ENCODE measurements at places on chromosomes 5 and 9.
A peak's percentile ranks its signal among the peaks of the same experiment; 100 is the strongest.

GRCh38 chr5:158135682-158136179 is 276.8 kb upstream of the CLINT1 start:
- peak; percentile 86 for DNase-seq

GRCh38 chr5:62617943-62618342 is 39.3 kb downstream of the LRRC70 start:
- no peak for DNase-seq

GRCh38 chr9:32251539-32251938 is 132.9 kb upstream of the ACO1 start:
- DNase-seq, result peak; percentile 1

- no peak for DNase-seq
Measured at GRCh38 chr5:10264604-10265003, 14.5 kb downstream of the CCT5 start.

GRCh38 chr9:123262338-123262737 is 6.0 kb downstream of the STRBP start:
- DNase-seq, result no peak

DNA sequence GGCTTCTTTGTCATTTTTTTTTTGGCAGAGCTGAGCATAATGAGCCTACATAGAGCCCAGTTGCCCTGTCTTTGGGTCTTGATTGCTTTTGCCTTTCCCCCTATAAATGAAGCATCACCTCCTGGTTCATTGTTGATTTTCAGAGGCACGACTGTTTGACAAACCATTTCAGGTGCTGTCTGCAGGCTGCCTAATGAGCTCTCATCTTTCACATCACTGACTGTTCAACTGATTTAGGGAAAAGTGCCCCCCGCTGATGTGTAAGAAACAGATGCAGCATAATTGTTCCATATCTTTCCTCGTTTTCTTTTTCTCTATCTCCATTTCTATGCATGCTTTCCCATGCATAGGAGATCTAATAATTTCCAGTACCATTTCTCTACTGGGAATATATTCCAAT is 338.6 kb downstream of the TMEM38B start:
- peak; percentile 93 for DNase-seq

GRCh38 chr5:149073213-149073612 is 10.4 kb upstream of the SH3TC2 start:
- DNase-seq, result no peak

- DNase-seq, result peak; percentile 2
Measured at GRCh38 chr5:66362046-66362445, 217.9 kb downstream of the SREK1 start.

DNA sequence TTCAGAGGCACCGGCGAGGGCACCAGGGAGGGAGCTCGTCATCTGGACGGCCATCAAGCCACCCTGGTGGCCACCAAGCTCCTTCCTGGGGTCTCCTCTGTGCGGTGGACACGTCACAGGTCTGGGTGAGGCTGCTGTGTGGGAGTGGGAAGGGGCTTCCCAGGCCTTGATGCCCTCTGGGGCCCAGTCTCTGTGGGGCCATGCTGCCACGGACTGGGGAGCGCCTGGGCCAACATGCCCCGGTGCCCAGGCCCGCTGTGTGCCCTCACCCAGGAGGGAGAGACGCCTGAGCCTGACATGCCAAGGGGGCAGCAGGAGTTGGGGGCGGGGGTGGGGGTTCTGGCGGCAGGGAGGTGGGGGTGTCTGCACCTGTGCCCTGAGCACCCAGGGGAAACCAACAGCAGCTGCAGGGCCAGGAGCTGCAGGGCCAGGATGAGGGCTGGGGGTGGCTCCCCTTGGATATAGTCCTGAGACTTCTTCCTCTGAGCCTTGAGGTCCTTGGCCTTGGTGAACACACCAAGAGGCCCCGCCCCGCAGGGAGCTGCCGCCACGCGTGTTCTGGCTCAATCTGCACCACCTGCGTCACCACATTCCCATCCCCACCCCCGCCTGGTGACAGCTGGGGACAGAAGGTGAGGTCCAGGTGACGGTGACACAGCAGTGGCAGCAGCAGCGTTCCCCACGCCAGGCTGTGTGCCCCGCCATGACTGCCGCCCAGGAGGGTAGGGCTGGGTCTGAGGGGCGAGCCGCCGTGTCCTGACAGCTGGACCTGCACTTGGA is 15.3 kb upstream of the SEC16A start:
- DNase-seq, result peak; percentile 34

- DNase-seq, result no peak
Measured at GRCh38 chr5:137201876-137202275, 297.2 kb downstream of the SPOCK1 start.

GRCh38 chr5:140828362-140828737 is 590 bp downstream of the PCDHA6 start:
- DNase-seq, result peak; percentile 73
